ENCODE measurements at places on chromosomes 2 and 18.

DNA sequence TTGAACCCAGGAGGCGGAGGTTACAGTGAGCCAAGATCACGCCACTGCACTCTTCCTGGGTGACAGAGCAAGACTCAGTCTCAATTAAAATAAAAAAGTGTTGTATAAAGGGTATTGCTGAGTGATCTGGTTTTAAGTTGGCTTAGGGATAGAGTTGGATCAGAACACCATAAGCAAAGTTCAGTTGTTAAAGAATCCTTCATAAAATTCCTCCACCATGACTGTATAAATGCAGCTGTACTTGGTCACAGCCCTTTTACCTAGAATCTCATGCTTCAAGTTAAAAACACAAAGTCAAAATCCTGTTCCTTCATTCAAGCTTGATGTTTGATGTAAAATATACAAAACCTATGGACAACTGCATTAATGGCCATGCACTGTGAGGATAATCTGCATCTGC lies 33.4 kb upstream of the PNO1 start:
- DNase-seq: no peak

GRCh38 chr2:53784436-53784835 lies 2.3 kb downstream of the ASB3 start:
- DNase-seq: no peak

DNA sequence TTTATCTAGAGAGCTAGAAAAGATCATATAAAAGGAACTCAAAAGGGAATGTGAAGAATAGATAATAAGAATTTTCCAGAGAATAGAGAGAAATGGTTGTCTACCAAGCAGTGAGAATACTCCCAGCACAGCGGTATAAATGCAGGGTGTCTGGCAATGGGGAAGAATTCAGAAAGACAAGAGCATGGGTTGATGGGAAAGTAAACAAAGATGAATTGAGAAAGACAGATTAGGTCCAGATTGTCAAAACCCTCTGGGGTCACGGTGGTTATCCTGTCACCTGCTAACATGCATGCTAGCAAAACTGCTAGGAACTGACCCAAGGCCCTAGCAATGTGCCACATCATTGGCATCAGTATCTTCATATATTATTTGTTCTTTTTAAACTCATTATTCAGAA lies 30.8 kb upstream of the C1D start:
- DNase-seq: no peak

GRCh38 chr18:38427234-38427633 lies 861.6 kb upstream of the CELF4 start:
- peak; percentile 64 for DNase-seq

- no peak for DNase-seq
These were observed 234.1 kb downstream of the INSIG2 start for GRCh38 chr2:118322406-118322805.
